ENCODE measurements at places on chromosomes 2 and 18.

GRCh38 chr2:146677280-146677679 lies 1167.5 kb upstream of the ACVR2A start:
- DNase-seq = no peak

DNA sequence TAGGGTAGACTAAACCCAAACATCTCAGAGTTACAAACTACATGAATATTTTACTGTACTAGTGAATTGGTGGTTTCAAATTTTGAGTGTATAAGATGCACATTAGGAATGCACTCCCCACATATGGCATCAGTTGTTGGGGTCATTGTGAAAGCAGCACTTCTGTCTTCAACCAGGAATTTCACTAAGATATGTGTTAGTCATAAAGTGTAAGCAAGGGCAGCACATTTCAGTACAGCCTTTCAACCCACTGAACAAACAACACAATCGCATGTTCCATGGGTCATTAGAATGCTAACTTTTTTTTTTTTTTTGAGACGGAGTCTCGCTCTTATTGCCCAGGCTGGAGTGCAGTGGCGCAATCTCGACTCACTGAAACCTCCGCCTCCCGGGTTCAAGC lies 164.1 kb upstream of the MAP2 start:
- no peak for DNase-seq

- no peak for DNase-seq
Measured at GRCh38 chr2:240129731-240130392, 6.2 kb downstream of the COPS9 start.

DNA sequence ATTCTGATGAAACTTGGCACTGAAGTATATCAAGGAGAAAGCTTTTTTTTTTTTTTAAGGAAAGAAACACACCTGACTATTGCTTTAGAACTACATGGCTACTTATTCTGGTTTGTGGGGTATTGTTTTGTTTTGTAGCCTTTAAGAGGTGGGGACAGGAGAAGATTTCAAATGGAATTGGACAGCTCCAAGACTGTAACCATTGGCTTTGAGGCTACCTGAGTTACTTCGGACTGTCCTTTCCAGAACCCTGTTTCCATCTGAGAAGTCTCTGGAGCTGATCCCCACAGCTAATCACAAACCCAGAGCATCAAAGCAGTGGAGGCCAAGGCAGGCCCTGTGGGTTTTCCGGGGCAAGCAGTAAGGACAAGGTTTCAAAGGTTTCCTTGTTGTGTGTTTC lies 4.7 kb downstream of the CDC42EP3 start:
- DNase-seq = no peak

DNA sequence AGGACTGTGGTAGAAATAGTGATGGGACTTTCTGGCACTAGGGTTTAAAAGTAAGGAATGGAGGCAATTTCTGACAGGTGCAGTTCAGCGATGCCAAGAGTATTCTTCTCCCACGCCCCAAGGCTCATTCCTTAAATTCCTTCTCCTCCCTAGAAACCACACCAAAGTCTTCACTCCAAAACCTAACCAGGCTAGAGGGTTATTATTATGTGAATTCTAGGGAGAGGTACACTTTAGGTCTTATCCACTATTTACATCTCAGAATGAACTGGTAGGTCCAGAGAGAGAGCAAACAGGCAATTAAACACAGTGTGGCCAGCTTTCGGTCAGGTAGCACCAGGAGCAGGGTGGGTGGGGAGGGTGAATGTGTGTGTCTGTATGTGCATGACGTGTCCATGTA lies 11.4 kb downstream of the IL1F10 start:
- no peak for DNase-seq

All from fibroblast of skin of right quadriceps (primary cell).